Natural killer cell treated with Interleukin-12 subunit alpha and Interleukin-12 subunit beta and Interleukin-15 and Interleukin-18, amount 100 ng/mL, for 72 hours (primary cell): ENCODE measurements at places on chromosomes 5 and 9.

GRCh38 chr5:113776832-113777525 is 263.5 kb downstream of the YTHDC2 start:
- DNase-seq, result no peak

DNA sequence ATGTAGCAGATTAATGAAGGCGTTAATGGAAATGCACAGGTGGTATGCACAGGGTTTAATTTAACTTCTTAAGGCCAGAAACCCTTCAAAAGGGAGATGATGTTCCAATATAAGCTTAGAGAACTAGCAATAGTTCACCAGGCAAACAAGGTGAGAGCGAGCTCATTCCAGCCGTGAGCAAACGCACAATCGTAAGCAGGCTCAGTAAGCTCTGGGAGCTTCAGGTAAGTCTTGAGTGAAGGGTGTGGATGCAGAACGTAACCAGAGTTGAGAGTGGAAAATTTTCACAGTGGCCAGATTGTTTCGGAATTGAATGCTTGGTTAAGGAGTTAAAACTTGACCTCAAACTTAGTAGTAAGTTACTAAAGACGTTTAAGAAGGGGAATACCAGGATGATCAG is 5.7 kb downstream of the EQTN start:
- no peak for DNase-seq

DNA sequence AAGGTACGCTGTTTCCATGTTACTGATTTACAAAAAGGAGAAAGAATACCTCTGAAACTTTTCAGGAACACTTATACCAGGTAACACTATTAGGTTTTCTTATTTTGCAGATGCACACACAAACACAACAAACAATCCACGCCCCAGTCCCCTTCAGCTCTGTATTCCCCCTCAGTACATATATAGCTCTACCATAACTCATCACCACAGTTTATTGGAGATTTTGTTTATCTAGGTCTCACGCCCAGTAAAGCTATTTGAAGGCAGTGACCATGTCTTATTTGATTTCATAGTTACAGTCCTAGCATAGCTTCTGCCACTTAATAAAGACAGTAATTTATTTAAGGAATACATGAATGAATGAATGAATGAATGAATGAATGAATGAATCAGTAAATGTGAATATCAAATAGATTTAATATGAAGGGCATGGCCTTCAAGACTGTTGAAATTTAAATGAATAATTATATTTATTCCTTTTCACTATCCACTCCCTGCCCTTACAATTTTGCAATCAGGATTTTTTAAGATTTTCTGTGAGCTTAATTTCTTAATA is 32.9 kb downstream of the INVS start:
- no peak for DNase-seq

GRCh38 chr9:124022201-124023121 is 10.9 kb downstream of the LHX2 start:
- no peak for DNase-seq

- no peak for DNase-seq
These were observed 133.5 kb upstream of the DAP start for GRCh38 chr5:10894445-10895054.

- DNase-seq, result no peak
These were observed 5.5 kb upstream of the SUSD3 start for GRCh38 chr9:93052791-93053540.

- DNase-seq, result peak; percentile 84
These were observed 18.1 kb downstream of the TCF7 start for GRCh38 chr5:134132372-134133187.
